Activated T-helper 9 cell treated with anti-CD3 and anti-CD28 coated beads, Interleukin-2, amount 50 U/mL, for 16 hours (primary cell): ENCODE measurements at places on chromosomes 12 and 14.

DNA sequence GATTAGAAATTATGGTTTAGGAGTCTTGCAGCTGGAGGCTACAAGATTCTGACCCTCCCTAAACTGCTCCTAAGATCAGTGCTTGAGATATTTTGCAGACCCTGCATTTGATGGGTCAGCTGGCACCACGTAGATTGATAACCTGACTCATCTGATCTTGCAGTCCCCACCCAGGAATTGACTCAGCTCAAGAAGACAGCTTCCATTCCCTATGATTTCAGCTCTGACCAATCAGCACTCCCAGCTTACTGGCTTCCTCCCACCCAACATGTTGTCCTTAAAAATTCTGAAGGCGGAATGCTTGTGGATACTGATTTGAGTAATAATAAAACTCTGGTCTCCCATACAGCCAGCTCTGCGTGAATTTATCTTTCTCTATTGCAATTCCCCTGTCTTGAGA lies 23.2 kb upstream of the MTHFD1 start:
- DNase-seq, result no peak

- DNase-seq, result no peak
These were observed 84.5 kb downstream of the BEGAIN start for GRCh38 chr14:100502622-100503220.

DNA sequence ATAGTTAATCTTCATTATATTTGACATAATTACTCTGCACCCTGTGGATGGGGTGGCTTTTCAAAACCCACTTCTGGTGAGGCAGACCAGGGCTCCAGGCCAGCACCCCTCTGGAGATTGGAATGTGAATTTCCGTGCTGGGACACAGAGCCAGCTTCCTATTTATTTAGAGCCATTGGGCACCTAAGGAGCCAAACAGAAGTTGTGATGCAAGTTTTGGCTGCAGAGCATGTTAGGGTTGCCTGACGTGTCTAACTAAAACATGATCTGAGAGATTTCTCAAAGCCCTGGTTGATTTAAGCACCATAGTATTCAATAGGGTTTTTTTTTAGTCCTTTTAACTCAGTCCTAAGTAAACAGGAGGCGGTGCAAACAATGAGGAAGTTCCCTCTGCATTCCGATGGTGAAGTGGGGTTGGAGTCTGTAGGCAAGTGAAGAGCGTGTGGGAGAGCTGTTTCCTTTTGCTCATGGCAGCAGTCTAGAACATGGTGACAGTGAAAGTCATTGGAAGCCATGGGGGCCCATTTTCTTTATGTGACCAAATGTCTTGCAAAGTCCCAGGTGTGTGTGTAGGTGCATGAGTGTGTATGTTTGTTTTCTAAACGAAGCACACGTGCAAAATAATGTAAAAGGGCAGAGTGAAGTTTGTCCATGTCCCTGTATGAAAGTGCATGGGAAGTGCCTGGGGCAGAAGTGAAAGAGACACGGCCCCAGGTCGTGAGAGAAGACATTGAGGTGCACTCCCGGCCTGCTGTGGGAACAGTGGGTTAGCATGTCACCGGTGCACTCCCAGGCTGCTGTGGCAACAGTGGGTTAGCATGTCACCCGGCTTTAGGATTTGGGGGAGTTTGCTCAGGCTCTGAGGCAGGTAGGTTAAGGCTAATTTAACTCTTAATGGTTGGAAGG lies 117.7 kb downstream of the PRKCH start:
- DNase-seq, result no peak

GRCh38 chr12:95528431-95528830 lies 22.8 kb downstream of the USP44 start:
- DNase-seq, result no peak

GRCh38 chr12:110920324-110920910 lies at the start of gene MYL2:
Gene MYL2 (minus strand): TSS chr12:110920579. CDS start chr12:110920529, 50 bp downstream.
- no peak for DNase-seq

DNA sequence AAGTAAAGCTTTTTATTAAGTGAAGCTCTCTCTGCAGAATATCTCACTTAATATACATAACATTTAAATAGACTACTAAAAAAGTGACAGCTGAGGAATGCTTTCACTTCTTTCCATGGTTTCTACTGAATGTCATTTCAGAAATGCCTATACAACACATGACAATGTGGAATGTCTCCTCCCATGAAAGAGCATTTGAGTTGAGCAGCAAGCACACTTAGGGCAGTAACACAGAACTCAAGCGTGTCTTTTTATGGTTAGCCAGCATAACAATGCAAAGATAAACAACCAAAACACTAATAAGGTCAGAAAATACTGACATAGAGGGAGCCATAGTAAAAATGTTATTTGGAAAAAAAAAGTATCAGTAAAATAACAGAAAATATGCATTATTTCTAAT lies 9.4 kb downstream of the PPP1R12A start:
- DNase-seq, result no peak

DNA sequence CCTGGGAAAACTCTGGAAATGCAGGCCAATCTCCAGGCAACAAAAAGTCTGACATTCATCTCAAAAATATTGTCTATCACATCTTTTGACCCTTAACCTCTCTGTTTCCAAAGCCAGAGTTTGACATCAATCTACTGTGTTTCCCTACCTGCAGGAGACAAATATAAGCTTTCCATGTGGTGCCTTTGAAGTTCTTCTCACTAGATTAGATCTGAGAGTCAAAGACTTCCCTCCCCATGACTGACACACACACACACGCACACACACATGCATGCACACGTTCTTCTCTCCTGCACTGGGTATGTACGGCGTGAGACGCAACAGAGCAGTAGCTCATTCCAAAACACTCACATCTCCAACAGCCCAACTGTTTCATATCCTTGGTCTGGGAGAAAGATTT lies 8.1 kb upstream of the ITPR2 start:
- DNase-seq, result no peak

GRCh38 chr12:119375075-119375882 lies 40.8 kb downstream of the CCDC60 start:
- DNase-seq, result no peak

GRCh38 chr14:92456215-92457015 lies 57.2 kb upstream of the RIN3 start:
- DNase-seq, result no peak

DNA sequence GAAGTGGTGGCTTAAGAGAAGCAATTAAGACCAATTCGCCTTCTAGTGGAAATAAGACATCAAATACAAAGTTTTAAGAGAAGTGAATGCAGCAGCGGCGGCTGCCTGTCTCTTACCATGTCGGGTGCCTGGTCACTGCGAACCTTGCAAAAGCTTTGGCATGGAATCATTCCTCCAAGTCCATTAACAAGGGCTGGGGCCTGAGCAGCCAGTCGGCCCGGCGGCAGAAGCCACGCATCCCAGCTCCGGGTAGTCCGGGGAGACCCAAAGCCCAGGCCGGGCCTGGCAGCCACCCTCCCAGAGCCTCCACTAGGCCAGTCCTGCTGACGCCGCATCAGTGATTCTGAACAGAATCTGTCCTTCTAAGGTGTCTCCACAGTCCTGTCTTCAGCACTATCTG lies 321.0 kb downstream of the TMEM121 start:
- DNase-seq, result no peak

DNA sequence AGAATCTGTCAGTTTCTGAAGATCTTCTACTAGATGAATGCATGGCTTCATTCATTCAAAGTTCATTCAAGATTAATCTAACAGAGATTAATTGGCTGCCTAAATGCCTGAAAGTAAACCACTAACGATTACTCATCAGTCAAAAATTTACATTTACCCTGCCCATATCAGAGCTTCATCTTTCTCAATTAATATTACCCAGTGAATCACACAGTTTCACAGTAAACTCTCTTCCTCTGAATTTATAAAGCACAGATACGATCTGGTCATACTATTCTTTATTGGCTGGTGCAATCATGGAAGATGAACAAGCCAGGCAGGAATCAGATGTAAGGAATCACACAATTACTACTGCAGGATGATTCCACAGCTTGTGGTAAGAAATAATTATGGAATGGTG lies 377.7 kb downstream of the SLC16A7 start:
- DNase-seq, result no peak

DNA sequence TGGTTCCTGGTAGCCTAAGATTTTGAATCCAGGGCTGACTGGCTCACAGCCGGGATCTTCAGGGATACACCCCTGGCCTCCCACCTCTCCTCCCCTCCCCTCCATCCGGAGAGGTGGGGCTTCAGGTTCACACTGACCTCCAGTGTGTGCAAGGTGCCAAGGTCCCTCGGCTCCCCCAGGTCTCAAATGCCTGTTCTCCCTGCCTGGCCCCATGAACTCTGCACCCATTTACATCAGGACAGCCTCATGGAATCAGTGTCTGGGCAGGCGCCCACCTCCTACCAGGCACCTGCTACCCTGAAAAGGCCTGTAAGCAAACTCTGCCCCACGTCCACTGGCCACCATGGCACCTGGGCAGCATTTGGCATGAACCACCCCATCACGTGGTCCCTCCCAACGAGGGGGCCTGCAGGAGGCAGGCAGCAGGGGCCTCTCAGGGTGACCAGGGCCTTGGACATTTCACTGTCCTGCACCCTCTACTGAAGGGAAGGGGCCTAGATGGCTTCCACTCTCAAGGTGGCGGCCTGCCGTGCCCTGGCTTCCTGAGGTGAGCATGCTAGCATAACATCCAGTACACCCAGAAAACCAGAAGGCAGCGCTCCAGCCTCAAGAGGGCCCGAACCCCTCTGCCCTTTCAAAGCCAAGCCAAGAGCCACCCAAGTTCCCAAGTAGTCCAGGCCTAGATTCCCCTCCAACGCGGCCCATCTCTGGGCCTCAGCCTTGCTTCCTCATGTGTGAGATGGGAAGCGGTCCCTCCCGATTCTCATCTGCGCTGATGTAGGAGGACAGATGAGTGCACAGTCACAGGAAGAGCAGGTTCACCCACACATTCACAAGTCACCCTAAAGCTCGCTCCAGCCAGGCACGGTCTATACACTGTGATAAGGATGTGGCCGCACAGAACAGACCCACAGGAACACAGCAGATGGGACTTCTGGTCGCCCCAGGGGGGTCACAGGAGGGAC lies 37.3 kb downstream of the CCDC85C start:
- no peak for DNase-seq

GRCh38 chr14:94544726-94545125 lies 16.5 kb upstream of the SERPINA4 start:
- no peak for DNase-seq

DNA sequence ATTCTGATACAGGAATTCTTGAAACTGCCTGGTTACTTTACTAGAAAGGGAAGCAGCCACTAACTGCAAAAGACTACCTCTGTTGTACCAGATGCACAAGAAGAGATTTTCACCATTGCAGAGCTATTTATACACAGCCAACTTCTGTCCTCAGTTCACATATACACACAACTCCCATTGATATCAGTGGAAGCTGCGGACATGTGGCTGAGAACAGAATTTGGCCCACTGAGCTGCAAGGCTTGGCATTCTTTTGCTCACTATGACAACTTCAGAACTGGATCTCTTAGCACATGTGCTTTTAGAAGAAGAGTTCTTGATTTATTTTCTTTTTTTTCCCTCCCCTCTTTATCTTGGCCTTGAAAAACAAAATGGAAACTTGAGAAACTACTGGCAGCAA lies 28.3 kb downstream of the PTPRO start:
- no peak for DNase-seq

- no peak for DNase-seq
These were observed 2.5 kb downstream of the CCDC197 start for GRCh38 chr14:93999573-93999972.

DNA sequence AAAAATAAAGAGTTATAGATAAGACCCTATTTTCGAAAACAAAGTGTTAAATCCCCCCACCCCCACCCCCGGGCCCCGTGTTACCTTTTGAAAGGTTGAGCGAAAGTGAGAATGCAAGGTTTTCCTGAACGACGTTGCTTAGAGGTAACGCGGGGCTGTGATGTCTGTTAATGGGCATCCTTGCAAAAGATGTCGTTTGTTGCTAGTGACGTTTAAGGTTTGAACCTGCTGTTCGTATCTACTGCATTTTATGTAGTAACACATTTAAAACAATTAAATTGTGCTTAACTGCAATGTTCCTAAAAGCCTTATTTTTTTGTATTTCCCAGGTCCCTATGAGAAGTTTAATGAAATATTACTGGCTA lies 1.2 kb downstream of the CPSF6 start:
- DNase-seq, result no peak

DNA sequence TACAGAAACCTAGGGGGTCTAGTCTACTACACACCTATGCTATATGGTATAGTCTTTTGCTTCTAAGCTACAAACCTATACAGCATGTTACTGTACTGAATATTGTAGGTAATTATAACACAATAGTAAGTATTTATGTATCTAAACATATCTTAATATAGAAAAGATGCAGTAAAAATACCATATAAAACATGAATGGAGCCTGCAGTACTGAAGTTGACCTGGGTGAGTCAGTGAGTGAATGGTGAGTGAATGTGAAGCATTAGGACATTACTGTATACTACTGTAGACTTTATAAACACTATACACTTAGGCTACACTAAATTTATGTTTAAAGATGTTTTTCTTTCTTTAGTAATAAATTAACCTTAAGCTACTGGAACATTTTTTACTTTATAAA lies 13.1 kb upstream of the ABCD2 start:
- no peak for DNase-seq

GRCh38 chr12:67671419-67671818 lies 22.9 kb downstream of the DYRK2 start:
- DNase-seq, result no peak

DNA sequence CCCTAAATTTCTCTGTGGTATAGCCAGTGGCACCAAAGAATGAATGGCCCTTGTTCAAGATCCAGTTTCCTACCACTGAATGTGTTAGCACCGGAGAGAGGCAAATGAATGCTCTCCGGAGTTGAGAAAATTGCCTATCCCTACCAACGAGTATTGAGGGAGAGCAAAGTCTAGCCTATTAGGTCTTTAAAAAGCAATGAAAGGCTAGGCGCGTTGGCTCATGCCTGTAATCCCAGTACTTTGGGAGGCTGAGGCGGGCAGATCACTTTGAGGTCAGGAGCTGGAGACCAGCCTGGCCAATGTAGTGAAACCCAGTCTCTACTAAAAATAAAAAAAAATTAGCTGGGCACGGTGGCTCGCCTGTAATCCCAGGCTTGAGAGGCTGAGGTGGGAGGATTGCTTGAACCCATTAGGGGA lies 898 bp upstream of the RAB15 start:
- no peak for DNase-seq

GRCh38 chr14:75711796-75712211 lies 50.8 kb downstream of the TTLL5 start:
- DNase-seq, result no peak

DNA sequence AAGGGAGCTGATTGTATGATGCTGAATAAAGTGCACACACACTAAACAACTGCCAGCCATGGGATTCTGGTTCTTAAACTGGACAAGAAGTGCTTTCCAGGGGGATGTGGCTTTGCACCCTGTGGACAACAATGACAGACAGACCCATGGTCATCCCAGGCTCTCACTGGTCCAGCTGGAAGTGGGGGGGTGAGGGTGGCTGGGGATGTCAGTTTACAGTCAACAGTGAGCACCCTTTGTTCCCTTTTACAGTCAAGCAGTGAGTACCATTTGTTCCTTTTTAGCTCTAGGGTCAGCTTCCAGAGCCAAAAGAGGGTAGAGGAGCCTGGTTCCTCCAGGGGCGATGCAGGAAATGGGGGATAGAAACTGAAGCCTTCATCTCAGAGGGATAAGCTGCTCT lies 100.7 kb downstream of the SMOC1 start:
- DNase-seq, result no peak

- DNase-seq, result no peak
These were observed 17.1 kb upstream of the SLC6A12 start for GRCh38 chr12:230925-231671.

GRCh38 chr12:56297400-56297799 lies 2.7 kb downstream of the CS start:
- no peak for DNase-seq
